ENCODE measurements at places on chromosomes 1 and 21. TPM values are rescaled to one million over a fixed set of nuclear protein-coding genes. Genes with fewer than 3 reads are reported as not detected.

DNA sequence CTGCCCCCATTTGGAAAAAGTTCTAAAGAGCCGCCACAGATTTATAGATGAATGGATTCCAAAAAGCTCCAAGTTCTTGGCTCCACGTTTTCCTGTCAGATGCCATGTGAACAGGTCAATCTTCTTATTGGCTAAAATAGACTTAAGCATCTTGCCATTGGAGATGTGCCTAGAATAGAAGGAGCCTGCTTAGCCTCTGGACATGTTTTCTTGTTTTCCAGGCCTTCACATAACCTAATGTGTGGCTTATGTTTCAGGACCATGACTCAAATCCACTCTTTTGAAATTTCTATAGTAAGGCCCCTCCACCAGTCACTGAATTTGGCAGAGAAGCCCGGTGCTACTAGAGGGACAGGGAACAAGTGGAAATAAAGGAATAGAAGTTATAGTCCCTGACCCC is 31.5 kb downstream of the PHC2 start:
- no peak for DNase-seq

DNA sequence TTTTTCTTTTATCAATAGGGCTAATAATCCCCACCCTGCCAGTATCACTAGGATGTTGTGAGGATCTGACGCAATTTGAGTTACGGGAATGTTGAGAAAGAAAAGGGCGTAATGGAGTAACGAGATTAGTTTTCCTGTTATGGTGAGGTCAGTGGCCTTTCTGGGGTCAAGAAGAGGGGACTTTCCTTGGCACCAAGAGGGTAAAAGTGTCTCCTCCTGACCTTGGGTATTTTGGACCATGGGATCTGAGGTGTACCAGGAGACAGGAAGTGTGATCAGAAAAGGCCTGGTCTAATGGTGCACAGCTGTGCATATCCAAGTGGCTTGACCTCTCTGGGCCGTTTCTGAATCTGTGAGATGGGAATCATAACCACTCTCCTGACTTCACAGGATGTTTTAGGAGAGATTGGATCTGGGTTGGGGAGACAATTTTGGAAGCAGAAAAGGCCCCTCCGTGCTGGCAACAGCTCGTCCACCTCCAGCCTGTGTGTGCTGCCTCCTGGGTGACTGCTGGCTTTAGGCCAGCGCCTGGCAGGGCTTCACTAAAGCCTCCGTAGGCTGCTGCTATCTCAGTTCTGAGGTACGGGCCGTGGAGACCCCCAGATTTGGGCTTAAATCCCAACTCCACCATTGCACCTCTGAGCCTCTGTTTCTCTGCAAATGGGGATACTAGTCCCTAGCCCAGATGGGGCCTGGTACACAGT is 37.1 kb downstream of the ALPL start:
- no peak for DNase-seq

DNA sequence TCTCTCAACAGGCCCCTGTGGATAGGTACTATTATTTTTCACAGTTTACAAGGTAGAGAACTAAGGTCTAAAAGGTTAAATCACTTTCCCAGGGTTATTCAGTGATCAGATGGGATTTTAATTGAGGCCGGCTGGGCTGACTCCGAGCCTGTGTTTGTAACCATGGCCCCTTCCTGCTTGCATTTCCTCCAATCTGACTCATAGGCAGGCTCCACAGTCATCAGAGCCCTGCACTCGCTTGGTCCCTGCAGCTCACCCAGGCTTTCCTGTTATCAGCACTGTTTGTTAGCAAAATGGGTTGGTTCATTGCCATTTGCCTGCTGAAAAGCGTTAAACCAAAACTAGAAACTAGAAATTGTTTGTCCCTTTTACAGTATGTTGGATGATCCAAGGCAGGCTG is 41.4 kb upstream of the LMX1A start:
- no peak for DNase-seq

DNA sequence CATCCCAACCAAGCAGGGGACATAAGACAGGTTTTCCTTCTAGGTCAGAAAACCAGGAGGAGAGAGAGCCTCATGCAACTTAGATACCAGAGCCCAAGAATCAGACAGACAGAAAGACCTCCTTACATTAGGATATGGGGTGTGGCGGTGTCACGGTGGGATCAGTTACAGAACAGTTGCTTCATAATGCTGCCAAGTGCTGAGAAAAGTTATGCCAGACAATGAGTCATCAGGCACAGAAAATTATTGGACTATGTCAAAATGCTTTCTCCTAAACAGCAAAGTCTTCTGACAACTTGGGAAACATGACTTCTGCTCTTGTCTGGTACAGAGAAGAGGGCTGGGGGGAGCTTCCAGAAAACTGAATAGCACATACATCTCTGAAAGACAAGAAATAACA is 1120.2 kb upstream of the TMPRSS15 start:
- DNase-seq = no peak

DNA sequence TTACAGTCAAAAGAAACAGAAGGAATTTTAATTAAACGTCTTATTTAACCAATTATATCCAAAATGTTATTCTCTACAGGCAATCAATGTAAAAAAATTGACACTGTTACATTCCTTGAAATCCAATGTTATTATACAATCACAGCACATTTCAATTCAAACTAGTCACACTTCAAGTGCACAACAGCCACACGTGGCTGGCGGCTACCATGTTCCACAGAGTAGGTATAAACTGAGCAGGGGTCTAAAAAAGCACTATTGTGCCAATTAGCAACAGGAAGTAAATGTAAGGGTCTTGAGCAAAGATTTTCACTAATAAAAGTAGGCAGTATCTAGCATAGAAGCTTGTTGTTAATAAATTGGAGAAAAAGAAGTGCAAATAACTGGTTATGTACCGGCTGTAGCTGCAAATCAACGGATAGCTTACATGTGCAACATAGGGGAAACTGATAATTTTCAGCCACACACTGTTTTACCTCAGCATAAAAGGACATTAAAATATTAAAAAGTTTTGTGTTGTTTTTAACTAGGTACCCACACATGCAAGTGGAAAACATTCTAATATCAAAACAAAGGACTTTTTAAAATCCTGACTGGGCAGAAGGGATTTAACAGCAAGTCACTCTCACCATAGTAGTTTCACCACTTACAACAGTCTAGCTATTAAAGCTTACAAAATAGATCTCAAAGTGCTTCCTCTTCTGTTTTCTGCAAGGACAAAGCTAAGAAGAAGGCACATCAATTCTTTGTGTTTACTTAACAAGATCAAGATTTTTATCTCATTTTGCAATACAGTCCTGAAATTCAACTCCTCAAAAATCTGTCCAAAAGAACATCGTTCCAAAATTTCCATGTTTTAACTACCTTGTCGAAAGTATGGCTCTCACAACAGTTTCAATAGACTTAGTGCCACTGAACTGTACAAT is 2.5 kb downstream of the CSDE1 start:
- DNase-seq = no peak

DNA sequence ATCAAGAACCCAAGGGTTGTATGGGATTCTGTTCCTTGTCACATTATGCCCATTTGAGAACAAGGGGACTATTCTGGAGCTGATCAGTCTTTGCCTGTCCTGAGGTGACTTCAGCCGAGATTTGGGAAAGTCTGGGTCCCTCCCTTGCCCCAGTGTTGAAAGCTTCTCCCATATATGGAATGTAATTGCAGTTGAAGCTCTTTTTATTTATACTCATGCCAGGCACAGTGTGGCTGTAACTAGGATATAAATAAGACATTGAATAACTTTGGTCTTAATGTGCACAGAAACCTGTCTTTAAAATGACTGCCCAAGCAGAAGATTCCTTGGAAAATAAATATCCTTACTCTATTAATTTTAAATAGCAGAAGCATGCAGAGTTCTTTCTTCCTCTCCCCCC is 15.2 kb downstream of the AKNAD1 start:
- no peak for DNase-seq

DNA sequence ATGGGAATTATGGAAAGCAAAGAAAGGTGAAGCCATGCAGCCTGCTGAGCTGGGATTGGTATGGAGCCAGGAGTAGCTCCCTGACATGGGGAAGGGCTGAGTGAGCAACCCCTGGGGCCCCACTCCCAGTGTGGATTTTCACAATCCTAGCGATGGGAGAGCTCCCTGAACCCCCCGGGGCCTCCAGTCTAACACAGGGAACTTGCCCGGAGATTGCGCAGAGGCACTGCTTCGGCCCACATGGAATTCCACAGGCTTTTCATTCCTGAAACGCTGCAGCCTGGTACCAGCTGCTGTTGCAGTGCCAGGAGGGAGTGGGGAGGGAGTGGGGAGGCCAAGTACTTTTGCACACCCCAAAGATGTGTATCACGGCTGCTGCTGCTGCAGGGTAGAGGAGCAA is 110.4 kb upstream of the C21orf91 start:
- no peak for DNase-seq

- no peak for DNase-seq
Observed at GRCh38 chr1:171500304-171500703, 15.0 kb downstream of the PRRC2C start.

GRCh38 chr1:56827711-56828110 is 8.5 kb upstream of the FYB2 start:
- no peak for DNase-seq

DNA sequence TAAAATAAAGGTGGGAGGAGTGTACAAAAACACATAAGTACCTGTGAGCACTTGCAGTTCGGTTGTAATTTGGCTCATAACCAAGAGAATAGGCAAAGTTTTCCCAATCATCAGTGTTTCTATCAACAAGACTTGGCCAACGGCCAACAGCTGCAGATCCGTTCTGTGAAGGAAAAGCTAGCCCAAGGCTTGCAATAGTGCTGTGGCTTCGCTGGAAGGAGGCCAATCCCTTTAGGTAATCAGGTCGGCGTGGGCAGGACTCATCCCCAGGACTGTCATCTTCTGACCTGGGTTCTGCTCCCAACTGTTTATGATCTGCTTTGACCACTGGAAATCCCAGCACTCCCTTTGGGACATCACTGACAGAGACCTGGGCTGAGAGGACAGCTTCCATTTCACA is 107.8 kb downstream of the LYST start:
- DNase-seq = no peak

DNA sequence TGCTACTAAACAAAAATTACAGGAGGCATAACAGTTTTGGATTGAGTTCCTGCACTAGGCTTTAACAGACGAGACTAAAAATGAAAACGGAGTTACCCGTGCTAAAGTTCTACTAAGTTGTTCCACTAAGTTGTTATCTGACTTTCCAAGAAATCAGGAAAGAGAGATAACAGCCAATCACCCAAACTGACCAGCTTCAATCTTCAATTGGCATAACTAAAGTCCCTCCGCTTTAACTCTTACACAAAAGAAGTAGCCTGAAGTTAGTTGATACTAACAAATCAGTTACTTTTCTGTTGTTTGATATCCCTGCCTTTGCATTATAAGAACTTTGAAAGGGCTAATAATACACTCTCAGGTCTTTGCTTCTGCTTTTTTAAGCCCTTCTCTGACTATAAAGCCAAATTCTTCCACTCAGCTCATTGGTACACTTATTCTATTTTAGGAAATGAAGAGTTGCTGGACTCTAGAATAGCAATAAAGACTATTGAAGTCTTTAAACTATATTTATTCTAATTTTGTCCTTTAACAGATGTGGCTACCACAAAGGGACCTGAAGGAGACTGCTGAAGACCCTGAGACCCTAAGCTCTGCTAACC is 61.3 kb downstream of the TESK2 start:
- no peak for DNase-seq

DNA sequence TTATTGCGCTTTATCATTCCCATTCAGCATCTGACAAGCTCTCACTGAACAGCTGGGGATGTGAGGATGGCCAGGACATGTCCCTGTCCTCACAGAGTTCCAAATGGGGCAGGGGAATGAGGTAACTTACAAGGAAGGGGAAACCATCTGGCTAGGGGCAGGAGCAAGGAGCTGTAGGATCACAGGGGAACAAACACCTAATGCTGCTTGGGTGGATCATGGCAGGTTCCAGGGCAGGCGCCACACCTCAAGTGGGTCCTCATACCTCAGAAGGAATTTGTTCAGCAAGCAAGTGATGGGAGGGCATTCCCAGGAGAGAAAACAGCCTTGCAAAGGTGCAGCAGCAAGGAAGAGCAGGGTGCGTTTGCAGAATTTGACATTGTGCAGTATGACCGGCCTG is 35.1 kb upstream of the GRIK3 start:
- no peak for DNase-seq

DNA sequence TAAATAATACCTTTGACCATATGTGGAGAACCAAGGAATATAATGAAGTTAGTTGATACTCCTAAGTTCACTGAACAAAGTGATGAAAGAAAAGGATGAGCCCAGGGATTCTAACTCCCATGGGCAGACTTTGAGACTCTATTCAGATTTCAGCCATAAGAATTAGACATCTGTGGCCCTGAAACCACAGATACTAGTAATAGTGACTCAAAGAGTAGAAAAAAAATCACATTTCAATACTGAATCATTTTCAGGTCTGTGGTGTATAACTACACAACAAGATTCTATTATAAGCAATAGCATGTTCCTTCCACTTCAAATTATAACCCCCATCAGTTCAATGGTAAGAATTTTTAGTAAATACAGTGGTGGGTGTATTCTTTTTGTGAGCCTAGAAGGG is 16.4 kb upstream of the F13B start:
- DNase-seq = no peak

GRCh38 chr21:39805983-39806382 is 61.0 kb downstream of the IGSF5 start:
- no peak for DNase-seq

DNA sequence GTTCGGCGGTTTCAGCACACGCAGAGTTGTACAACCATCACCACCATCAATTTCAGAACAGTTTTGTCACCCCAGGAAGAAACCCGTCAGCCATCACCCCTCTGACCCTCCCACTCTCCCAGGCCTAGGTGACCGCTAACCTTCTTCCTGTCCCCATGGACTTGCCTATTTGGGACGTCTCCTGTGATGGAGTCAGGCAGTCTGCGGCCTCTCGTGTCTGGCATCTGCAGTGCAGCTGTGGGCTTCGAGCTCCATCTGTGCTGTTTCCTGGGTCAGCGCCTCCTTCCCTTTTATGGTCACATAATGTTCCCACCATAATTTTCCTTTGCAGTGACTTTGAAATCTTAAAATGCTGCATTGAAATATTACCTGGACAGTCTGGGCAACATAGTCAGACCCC is 24.4 kb downstream of the SLC45A1 start:
- no peak for DNase-seq

PTAFR gene
- 0.12 TPM for total RNA-seq

SFN gene
- 22.1 TPM for total RNA-seq

ANKRD35 gene
- total RNA-seq = 0.09 TPM

KLF17 gene
- not detected for total RNA-seq

AKNAD1 gene
- not detected for total RNA-seq

MX2 gene
- total RNA-seq = 0.63 TPM

USP48 gene
- total RNA-seq = 52.0 TPM

LMX1A gene
- total RNA-seq = not detected

OR2T2 gene
- total RNA-seq = not detected

GJA9 gene
- total RNA-seq = not detected

SPATA17 gene
- total RNA-seq = 1.1 TPM

PRR9 gene
- not detected for total RNA-seq

NGF gene
- total RNA-seq = not detected

CFHR4 gene
- total RNA-seq = not detected

TESK2 gene
- total RNA-seq = 11.9 TPM

CD1E gene
- not detected for total RNA-seq
